Inflammatory macrophage treated with lipopolysaccharide for 4 hours (primary cell): ENCODE measurements at places on chromosomes 4 and X.

GRCh38 chrX:48165241-48165640 lies 31.4 kb downstream of the SSX5 start:
- no peak for DNase-seq

DNA sequence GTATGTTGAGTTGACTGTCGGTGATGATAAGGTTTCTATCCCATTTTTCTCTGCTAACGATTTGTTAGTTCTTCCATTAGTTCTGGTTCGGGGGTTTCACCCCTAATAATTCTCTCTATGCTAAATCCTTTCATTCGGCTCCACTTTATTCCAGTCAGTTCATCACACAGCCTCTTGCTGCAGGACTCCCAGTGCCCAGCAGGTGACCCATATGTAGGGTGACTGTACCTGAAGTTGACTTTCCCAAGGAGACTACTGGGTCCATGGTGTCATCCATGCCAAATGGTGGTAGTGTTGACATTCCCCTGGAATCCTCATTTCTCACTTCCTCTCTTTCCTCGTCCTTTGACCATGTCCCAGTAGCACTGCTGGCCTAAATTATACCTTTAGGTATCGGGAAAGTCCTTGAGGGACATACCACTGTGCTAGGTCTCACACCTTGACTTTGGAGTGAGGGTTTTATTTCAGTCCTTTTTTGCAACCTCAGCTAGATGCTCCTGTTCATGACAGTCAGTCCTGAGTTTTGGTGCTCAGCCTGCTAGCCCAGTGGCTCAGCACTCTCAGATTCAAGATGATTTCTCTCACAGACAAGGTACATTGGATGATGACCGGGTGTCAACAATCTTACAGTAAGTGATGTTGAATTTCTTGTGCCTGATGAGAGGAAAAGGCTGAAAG lies 105.1 kb upstream of the ARHGAP24 start:
- no peak for DNase-seq

GRCh38 chr4:156191044-156191781 lies 237.5 kb upstream of the CTSO start:
- no peak for DNase-seq

DNA sequence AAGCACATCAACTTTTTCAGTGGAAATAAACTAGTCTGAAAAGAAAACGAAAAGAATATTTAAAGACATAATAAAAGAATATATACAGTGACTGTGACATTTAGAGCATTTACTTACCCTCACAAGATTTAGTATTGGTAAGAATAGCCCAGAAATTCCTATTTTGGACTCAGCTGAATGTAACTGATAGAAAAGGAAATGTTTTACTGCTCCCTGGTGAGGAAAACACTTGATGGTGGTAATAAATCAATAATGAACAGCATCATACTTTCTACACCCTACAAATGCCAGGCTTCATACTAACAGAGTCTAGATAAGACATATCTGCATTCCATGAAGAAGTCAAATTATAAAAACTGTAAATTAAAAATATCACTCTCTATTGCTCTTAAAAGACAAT lies 753.5 kb upstream of the PCDH10 start:
- no peak for DNase-seq
